Activated T-helper 2 cell treated with anti-CD3 and anti-CD28 coated beads, Interferon-gamma antibody, Interleukin-2, Interleukin-4, amounts not matched to agents 10 μg/mL and 5 μg/mL and 100 μg/mL, durations not matched to agents 14 hours and 24 hours and 36 hours (primary cell): ENCODE measurements at places on chromosomes 6 and 20. TPM values are rescaled to one million over a fixed set of nuclear protein-coding genes. Genes with fewer than 3 reads are reported as not detected.

GRCh38 chr6:134457941-134458340 lies 140.0 kb upstream of the SGK1 start:
- H3K4me1 ChIP-seq: peaks cover 5% of the 10 kb centered on the region
- no peak for DNase-seq
- H3K36me3 ChIP-seq: no peaks in the 10 kb centered on the region
- H3K27ac ChIP-seq: no peak overlapping the region
- no peak overlapping the region for H3K4me3 ChIP-seq
- H3K27me3 ChIP-seq: peaks cover 2% of the 10 kb centered on the region

The ASIP gene
- total RNA-seq: not detected in 2 replicates

DNA sequence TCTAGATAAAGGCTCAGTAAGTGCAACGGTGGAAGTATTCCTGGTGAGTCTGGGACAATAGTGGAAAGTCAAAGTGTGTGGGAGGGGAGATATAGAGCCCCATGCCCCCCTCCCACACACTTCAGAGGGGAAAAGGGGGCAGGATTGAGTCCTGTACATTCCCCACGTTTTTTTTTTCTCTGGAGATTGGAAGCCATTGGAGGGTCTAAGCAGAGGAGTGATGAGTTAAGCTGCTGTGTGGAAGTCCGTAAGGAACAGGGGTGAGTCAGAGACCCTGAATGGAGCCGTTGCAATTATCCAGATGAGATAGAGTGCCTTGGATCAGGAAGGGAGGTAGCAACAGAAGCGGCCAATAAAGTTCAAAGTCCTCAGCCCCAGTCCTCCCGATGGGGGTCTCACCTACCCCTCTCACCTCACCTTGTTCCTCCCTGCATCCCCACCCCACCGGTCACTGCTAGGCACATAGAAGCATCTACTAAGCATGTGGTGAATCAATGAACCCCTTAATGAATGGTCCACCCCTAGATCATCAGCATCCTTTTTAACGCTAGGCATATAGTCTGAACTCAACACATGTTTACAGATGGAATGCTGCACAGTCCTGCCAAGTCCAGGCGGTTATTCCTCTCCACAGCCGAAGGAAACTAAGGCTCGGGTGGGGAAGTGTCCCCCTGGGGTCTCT lies 662 bp upstream of the SLC9A8 start:
- H3K4me1 ChIP-seq: peaks cover 48% of the 10 kb centered on the region
- H3K36me3 ChIP-seq: peaks cover 39% of the 10 kb centered on the region
- no peaks in the 10 kb centered on the region for H3K27me3 ChIP-seq
- peak overlapping the region; percentile 94 for H3K27ac ChIP-seq
- no peak for DNase-seq

The C6orf52 gene
- 1.7 and 2.4 TPM in 2 replicates for total RNA-seq

- H3K4me3 ChIP-seq: no peak overlapping the region
- peak overlapping the region; percentile 19 for H3K27ac ChIP-seq
- H3K4me1 ChIP-seq: peaks cover 32% of the 10 kb centered on the region
- H3K27me3 ChIP-seq: no peaks in the 10 kb centered on the region
- H3K36me3 ChIP-seq: peaks cover 1% of the 10 kb centered on the region
- no peak for DNase-seq
Observed at GRCh38 chr6:2230659-2231277, 14.6 kb downstream of the GMDS start.

The CRIP3 gene
- 0.34 and 0.75 TPM in 2 replicates for total RNA-seq

- H3K27me3 ChIP-seq: no peaks in the 10 kb centered on the region
- no peak overlapping the region for H3K27ac ChIP-seq
- peaks cover 66% of the 10 kb centered on the region for H3K4me1 ChIP-seq
Observed at GRCh38 chr6:7143476-7143974, 35.8 kb downstream of the RREB1 start.

GRCh38 chr20:24745206-24745605 lies 203.9 kb upstream of the CST7 start:
- no peak for DNase-seq
- peaks cover 1% of the 10 kb centered on the region for H3K27me3 ChIP-seq
- no peak overlapping the region for H3K27ac ChIP-seq
- no peak overlapping the region for H3K4me3 ChIP-seq
- H3K4me1 ChIP-seq: peaks cover 12% of the 10 kb centered on the region

The EMILIN3 gene
- 0.07 TPM in 1 of 2 replicates, not detected in the other for total RNA-seq

DNA sequence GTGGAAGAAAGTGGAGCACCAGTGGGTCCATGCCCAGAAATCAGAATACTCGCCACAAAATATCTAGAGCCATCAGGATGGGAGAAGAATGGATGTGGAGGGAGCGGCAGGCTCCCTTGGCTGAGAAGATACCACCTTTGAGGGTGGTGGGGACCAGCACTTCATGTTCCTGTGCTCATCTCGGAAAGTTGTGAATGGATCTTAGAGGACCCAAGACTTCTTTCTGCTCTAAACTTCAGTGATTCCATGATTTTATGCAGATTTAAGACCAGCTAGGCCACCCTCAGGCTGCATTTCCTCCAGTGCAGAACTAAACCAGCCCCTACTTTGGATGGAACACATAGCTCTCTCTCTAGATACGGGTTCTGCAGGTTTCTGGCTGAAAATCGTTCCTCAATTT lies 416.5 kb downstream of the CDC5L start:
- no peak overlapping the region for H3K4me3 ChIP-seq
- H3K27ac ChIP-seq: no peak overlapping the region
- peaks cover 1% of the 10 kb centered on the region for H3K4me1 ChIP-seq
- H3K36me3 ChIP-seq: peaks cover 6% of the 10 kb centered on the region
- DNase-seq: no peak
- peaks cover 2% of the 10 kb centered on the region for H3K27me3 ChIP-seq

The TAGAP gene
- total RNA-seq: 34.3 and 38.1 TPM in 2 replicates

The LAMA2 gene
- total RNA-seq: 0.05 and 0.23 TPM in 2 replicates
